Activated CD4-positive, CD25-positive, alpha-beta regulatory T cell (primary cell): ENCODE measurements at places on chromosomes 5 and 9.

- no peak for DNase-seq
Observed at GRCh38 chr5:10427978-10428377, 13.7 kb upstream of the ROPN1L start.

DNA sequence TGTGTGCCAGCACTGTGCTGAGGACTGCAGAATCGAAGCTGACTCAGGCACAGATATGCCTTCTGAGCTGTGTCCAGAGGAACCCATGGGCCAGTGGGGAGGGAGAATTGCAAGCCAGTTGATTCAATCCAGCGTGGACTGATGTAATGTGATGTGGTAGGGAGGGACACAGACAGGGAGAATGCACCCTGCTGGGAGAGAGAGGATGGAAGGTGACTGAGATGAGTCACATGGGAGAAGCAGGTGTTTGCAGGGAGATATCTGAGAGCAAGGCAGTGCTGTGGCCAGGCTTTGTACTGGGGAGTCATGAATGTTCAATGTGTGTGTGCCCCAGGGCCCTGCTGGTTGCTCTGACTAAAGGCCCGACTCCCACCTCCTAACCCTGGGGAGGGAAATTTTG is 75.7 kb downstream of the IRX1 start:
- no peak for DNase-seq

DNA sequence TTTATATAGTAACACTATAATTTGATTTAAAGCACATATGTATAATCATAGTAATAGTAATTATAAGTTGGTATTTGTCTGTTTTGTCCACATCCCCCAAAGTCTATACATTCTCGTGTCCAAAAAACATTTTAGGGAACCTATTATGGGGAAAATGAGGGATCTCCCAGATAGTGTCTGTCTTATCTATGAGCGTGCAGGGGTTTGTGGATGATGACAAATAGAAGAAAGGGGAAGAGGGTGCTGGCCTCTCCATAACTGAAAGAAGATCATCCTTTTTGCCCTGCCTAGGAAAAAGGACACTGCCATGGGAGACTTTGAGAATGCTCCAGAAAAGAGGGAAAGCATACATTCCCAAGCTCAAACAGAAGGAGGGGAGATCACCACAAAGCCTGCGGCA is 45.3 kb downstream of the C5orf22 start:
- DNase-seq = no peak

DNA sequence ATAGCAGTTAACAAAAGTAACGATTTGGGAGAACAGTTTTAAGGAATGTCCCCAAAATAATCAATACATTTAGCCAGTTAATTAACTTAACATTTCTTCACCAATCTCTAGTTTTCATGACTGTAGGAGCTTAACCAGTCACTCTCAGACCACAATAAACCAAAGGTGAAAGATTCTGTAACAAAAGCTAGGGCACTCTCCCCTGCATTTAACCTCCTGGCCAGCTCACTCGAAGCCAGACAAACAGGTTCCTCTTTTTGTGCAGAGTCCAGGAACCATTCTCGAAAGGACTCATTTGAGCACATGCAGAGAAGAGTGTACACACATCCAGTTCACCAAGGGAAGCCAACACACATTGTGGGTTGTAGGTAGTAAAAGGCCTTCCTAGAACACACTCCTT is 6.5 kb downstream of the IL7R start:
- DNase-seq = no peak

DNA sequence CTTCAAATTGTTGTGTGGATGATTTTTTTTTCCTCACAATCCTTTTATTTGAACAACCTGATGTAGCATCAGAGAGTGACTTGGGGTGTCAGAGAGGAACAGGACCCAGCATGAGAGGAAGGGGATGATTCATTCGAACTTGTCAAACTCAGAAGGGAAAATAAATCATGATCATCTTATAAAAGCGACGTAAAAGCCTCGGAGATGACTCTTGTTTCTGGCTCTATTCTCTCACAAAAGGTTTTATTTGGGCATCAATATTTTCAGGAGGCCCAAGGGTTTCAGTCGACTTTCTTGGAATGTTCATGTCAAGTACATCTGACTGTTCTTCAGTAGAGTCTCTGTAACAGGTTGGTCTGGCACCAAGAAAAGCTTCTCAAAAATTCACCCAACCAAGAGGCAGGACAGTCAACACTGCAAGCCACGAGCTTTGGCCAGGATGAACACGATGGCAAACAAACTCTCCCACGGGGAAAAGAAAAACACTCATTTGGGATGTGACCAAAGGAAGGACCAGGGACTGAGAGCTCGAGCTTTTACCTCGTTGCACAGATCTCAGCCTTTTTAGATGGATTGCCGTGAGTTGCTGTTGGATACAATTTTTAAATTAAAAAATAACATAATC is 55.1 kb downstream of the ANKH start:
- no peak for DNase-seq

GRCh38 chr5:104247260-104247659 is 684.7 kb upstream of the NUDT12 start:
- no peak for DNase-seq

DNA sequence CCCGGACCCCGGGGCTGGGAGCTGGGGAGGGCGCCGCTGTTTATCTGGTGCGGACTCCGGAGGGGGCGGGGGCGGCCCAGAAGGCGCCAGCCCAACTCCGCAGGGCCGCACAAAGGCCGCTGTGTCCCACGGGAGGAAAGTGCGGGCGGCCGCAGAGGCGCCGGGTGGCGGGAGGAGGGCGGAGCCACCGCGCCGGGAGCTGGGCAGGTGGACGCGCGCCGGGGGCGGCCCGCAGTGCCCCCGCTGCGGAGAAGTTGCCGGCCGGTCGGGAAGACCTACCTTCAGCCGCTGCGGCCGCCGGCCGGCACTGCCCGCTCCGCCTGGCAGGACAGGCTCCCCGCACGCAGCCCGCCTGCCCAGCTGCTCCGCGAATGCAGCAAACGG is 43.6 kb downstream of the NACC2 start:
- DNase-seq = no peak

- DNase-seq = no peak
Observed at GRCh38 chr5:176656467-176656990, 9.2 kb downstream of the TSPAN17 start.

DNA sequence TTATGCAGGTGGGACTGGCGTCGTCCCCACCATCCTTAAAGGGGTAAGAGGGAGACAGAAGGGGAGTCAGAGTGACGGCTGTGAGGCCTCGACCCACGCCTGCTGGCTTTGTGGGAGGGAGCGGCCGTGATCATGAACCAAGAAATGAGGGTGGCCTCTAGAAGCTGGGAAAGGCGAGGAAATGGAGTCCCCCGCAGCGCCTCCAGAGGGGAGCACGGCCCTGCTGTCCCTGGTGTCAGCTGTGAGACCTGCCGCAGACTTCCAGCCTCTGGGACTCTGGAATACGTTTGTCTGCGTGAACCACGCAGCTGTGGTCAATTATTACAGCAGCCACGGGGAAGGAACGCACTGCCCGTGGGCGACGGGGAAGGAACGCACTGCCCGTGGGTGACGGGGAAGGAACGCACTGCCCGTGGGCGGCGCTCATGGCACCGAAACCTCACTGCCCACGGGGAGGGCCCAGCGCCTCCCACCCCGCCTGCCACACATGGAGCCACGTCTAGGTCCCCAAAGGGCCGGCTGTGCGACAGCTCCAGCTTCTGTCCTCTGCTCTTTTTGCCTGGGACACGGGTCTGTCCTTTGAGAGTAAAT is 108.8 kb upstream of the RAPGEF1 start:
- no peak for DNase-seq

DNA sequence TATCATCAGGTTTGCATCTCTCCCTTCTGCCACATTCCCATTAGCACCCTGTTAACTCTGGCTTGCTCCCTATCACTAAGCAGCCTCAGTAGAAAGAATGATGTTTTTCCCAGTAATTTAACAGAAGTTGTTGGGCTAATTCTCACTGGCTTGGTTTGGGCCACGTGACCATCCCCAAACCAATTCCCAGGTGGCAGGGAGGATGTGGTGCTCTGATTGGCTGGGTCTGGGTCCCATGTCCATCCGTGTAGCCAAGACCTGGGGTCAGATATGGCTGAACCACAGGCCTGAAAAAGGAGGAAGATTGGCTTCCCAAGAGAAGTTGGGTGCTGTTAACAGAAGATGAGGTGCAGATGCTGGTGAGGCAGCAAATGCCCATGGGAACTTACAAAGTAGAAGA is 122.0 kb downstream of the BOD1 start:
- no peak for DNase-seq

GRCh38 chr5:142613271-142613671 is 72.6 kb downstream of the FGF1 start:
- no peak for DNase-seq

DNA sequence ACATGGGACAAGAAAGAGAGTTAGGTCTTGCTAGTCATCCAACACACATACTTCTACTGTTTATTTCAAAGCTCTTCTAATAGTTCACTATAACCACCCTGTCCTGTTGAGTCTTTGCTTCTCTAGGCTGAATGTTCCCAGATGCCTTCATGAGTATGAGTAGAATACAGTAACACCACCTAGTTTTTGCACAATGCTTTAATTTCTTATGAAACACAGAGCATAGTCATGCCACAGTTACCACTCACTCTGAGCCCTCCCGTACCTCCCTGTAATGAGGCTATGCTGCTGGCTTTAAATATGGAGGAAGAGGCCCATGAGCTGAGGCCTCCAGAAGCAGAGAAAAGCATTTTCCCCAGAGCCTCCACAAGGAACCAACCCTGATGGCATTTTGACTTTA is 75.0 kb upstream of the SLC1A3 start:
- no peak for DNase-seq

GRCh38 chr9:85541876-85542275 is 199.9 kb downstream of the AGTPBP1 start:
- no peak for DNase-seq

- peak; percentile 20 for DNase-seq
Observed at GRCh38 chr9:136629879-136630661, 32.6 kb upstream of the EGFL7 start.

DNA sequence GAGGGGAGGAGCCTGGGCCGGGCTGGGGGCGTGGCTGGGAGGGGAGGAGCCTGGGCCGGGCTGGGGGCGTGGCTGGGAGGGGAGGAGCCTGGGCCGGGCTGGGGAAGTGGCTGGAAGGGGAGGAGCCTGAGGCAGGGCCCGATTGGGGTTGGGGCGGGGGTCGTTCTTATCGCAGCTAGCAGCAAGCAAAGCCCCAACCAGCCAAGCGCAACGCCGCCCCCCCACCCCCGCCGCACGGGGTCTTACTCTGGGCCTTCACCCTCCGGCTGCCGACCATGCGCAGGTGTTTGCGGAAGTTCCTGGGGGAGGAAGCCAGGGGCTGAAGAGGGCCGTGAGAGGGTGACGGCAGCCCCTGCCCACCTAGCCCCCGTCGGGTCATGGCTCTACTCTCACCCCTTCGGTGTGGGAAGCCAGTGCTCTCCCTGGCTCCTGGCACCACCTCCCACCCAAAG is 5.0 kb downstream of the NSMF start:
- no peak for DNase-seq

GRCh38 chr5:22998774-22999173 is 145.6 kb upstream of the CDH12 start:
- no peak for DNase-seq

- DNase-seq = no peak
Observed at GRCh38 chr9:98790134-98790841, 6.1 kb downstream of the ANKS6 start.

DNA sequence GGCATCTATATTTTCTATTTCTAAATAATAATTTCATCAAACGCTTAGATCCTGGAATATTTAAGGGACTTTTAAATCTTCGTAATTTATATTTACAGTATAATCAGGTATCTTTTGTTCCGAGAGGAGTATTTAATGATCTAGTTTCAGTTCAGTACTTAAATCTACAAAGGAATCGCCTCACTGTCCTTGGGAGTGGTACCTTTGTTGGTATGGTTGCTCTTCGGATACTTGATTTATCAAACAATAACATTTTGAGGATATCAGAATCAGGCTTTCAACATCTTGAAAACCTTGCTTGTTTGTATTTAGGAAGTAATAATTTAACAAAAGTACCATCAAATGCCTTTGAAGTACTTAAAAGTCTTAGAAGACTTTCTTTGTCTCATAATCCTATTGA is 1.1 kb downstream of the LRRC70 start:
- DNase-seq = no peak

GRCh38 chr9:85186218-85186585 is 516.7 kb downstream of the NTRK2 start:
- no peak for DNase-seq

DNA sequence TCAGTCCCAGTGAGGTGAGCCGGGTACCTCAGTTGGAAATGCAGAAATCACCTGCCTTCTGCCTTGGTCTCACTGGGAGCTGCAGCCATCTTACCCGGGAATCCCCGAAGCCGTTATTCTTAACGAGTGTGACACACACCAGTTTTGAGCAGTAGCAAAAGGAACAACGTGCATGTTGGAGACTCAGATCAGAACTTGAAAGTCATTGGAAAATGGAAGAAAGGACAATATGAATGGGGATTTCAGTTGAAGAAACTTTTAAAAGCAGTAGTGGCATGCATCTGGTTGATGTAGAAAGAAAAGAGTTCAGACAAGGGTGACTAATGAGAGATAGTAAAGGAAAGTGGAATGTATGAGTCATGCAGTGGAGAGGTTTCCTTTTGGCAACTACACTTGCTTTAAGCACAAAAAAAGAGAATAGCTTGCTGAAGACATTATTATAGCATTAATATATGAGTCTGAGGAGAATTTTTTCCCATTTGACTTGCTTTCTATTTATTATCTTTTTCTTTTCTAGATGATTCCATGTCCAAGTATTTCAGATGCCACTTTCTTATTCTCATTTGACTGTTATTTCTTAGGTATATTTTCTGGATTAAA is 44.4 kb upstream of the ANKDD1B start:
- DNase-seq = no peak

DNA sequence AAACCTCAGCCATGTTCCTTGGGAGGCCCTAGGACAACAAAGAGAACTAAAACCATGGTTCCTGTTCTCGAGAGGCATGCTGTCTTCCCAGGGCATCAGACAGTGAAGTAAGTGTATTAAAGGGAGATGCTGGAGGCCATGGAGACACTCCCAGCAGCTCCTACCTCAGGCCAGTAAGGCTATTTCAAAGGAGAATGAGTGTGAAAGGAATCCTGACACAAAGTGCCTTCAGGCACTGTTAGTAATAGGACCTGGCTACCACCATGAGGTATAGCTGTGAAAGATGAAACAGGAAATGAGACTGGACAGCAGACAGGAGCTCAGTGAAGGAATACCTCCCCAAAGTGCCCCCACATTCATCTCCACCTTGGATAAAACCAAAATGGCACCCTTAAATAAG is 71.0 kb downstream of the FANCC start:
- no peak for DNase-seq

DNA sequence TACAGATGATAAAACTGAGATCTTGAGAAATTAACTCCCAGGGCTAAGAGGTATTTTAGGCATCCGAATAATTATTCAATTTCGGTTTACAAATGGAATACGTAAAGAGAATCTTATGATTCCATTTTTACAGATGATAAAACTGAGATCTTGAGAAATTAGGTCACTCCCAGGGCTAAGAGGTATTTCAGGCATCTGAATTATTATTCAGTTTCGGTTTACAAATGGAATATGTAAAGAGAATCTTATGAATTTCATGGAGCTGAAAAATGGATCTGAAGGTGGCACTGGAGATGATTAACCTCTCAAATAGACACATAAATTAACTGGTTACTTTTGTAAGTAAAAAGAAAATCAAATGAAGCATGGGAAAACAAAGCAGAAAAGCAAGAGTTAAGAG is 44.2 kb downstream of the FGF1 start:
- DNase-seq = no peak
